Peyer's patch (tissue), 4 donors: ENCODE measurements at places on chromosomes 3 and 15.

DNA sequence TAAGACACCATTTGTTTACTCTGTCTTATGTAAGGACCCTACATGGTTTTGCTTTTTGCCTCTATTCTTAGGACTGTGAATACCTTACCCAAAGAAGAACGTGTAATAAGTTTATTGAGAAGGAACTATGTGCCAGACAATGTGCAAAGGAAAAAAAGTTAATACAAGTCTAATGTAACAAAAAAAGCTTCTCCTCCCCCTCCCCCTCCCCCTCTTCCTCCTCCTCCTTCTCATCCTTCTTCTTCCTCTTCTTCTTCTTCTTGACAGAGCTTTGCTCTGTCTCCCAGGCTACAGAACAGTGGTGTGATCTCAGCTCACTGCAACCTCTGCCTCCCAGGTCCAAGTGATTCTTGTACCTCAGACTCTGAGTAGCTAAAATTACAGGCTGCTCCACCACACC is 50.9 kb upstream of the MITF start:
- no peak for DNase-seq

- DNase-seq = no peak
Measured at GRCh38 chr3:63349583-63350573, 71.8 kb downstream of the SYNPR start.

GRCh38 chr15:25717457-25718168 is 145.5 kb downstream of the ATP10A start:
- DNase-seq = no peak

- no peak for DNase-seq
Measured at GRCh38 chr3:17140670-17141505, 256.1 kb downstream of the PLCL2 start.

- no peak for DNase-seq
Measured at GRCh38 chr3:177340243-177340830, 143.1 kb upstream of the TBL1XR1 start.

DNA sequence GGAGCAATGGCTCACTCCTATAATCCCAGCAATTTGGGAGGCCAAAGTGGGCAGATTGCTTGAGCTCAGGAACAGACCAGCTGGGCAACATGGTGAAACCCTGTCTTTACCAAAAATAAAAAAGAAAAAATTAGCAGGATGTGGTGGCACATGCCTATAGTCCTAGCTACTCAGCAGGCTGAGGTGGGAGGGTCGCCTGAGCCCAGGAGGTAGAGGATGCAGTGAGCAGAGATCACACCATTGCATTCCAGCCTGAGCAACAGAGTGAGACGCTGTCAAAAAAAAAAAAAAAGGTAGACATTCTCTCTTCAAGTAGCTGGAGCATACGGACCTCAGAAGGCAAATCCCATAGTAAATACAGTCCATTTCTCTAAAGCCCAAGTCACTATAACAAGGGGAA is 7.1 kb upstream of the C3orf80 start:
- no peak for DNase-seq

DNA sequence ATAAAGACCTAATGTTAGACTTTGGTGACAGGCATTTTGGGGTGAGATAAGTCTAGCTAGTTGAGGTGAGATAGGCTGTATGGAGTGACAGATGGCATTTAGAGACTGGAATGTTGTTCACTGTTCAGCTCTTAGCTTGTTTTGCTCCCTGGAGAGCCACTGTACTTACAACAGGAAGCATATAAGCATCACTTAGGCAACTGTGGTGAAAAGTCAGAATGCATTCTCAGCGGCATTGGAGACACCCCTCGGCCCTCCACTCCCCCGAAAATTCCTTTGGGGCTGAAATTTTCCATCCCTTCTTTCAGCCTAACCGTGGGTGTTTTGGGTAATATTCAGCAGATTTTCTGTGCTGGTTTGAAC is 73.4 kb downstream of the SLCO3A1 start:
- DNase-seq = no peak

- DNase-seq = no peak
Measured at GRCh38 chr15:40360015-40360414, 2.0 kb downstream of the DISP2 start.

- no peak for DNase-seq
Measured at GRCh38 chr3:153245661-153246060, 83.6 kb downstream of the RAP2B start.

- DNase-seq = no peak
Measured at GRCh38 chr15:59105854-59106253, 908 bp downstream of the CCNB2 start.

DNA sequence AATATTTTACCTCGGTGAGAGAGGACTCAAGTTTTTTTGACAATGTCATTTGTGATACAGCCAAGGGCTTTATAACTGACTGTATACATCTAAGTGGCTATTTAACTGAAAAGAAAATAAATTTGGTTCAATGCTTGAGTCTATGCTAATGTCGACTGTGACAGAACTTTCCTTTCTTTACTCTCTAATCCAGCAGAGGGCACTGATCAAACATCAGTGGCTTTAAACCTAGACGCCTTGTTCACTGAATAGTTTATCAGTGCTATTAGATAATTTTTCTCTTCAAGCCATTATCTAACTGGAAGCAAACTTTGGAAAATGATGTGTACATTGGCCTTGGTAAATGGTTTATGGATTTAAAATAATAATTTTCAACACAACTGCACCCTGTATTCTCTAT is 285.1 kb downstream of the CHL1 start:
- DNase-seq = no peak

GRCh38 chr3:174159604-174160003 is 699.5 kb upstream of the NAALADL2 start:
- no peak for DNase-seq

- peak; percentile 45 for DNase-seq
Measured at GRCh38 chr15:90872486-90873184, 4.2 kb downstream of the FURIN start.

DNA sequence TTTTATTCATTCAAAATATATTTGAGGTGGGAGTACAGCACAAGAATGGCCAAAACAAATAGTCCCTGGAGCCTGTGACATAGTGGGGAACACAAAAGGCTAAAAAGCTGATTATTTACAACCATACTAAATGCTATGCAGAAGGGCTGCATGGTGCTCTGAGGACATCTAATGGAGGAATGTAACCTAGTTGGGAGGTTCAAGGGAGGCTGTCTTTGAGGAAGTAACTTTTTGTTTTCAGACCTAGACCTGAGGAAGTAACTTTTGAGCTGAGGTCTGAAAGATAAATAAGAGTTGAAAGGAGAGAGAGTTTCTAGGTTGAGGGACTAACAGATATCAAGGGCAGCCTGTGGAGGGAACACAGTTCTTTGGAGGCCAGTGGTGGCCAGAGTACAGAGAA is 34.8 kb upstream of the RASA2 start:
- peak; percentile 67 for DNase-seq

GRCh38 chr3:142568393-142569017 is 10.0 kb downstream of the ATR start:
- DNase-seq = no peak

GRCh38 chr3:38649500-38650247 is at the start of gene SCN5A:
Gene SCN5A (minus strand): TSS chr3:38649687. CDS start chr3:38633307, 16,380 bp downstream.
- DNase-seq = peak; percentile 51

DNA sequence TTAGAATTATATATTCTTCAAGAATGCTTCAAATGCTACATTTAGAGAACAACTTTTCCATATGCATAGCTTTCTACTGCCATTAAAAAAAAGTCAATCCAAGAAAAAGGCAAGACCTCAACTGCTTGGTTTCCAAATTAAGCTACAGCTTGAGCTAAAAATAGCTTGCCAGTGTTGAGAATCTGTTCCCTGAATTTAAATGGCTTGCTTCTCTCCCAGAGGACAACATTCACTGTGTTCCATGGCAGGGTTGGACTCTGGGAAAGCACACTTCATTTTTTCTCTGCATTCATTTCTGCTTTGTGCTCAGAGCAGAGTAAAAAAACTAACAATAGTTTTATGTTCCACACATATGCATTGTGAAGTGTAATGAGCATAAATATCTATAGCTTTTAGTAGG is 50.3 kb upstream of the ACTL6A start:
- DNase-seq = no peak

DNA sequence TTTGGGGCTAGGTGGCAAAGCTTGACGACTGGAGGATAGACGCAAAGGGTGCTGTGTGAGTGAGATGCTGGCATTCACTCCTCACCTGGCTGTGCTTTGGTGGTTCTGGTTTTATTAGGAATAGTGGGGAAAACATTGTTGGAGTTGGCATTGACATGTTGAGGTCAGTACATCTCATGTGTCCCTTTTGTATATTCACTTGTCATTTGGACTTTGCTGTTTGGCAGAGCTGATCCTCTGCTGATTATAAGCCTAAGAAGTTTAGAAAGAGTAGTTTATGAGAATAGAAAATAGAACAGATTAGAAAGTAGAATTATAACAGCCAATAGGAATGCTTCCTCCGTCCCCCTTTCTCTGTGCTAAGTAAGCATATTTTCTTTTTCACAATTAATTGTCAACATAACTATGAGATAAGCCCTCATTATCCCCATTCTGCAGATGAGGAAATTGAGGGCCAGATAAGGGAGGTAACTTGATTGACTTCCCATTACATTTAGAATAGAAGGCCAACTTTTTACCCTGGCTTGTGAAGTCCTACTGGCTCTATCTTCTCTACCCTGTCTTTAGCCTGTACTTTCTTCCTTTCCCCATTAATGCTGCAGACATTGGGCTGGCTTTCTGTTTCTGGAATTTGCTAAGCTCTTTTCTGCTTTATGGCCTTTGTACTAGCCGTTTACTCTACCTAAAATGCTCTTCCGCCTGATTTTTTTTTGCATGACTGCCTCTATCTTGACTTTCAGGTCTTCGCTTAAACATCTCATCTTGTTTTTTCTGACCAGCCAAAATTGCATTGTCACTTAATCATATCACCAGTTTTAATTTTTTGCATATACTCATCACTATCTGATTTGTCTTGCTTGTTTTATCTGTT is 12.8 kb downstream of the ITPR1 start:
- no peak for DNase-seq
